ENCODE measurements at places on chromosomes 5 and 9.

DNA sequence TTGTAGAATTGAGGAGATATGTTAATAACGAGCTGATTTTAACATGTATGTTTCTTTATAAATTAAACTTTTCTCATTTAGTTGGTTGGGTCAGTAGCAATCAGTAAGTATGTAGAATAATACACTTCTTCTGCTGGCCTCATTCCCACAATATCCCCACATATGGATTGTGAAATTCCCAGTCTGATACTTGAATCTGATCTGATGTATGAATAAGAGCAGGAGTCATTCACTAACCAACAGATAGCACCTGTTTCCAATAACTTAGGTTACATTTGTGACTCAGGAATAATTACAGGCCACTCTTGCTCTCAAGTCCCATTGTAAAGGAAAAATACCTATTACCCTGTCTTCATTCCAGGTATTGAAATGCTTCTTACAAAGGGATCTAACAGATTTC lies 23.9 kb downstream of the SLC36A1 start:
- DNase-seq = no peak

DNA sequence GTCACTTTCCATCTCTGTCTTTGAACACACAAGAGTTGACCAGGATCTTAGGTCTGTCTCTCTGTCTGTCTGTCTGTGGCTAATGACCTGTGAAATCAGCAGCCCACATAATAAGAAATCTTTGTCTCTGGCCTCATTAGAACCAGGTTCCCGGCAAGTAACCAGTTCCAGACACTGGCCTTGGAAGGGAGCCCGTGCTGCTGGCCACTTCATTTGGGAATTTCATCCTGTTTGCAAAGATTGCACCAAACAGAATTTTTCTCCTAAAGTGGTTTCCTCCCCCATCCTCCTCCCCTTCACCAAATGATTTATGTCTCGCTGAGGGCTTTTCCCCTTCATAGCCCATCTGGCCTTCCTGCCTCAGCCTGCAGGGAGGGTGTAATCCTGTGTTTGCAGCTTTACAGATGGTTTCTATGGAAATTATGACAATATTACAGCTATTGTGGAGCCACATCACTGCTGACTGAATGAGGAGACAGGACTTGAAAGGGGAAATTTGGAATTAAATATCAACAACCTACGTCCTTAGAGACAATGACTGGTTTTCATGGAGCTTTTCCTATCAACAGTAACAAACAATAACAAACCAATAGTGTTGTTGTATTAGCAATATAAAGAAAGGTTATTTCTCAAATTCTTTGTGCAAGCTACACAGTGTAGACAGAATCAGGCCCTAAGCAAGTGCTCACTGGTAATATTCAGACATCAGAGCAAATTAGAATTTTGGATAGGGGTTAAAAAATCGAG lies 25.7 kb downstream of the DPYSL3 start:
- DNase-seq = no peak

GRCh38 chr9:103627731-103628130 lies 466.4 kb upstream of the SMC2 start:
- no peak for DNase-seq

GRCh38 chr5:41956943-41957342 lies 31.9 kb downstream of the FBXO4 start:
- DNase-seq = no peak

DNA sequence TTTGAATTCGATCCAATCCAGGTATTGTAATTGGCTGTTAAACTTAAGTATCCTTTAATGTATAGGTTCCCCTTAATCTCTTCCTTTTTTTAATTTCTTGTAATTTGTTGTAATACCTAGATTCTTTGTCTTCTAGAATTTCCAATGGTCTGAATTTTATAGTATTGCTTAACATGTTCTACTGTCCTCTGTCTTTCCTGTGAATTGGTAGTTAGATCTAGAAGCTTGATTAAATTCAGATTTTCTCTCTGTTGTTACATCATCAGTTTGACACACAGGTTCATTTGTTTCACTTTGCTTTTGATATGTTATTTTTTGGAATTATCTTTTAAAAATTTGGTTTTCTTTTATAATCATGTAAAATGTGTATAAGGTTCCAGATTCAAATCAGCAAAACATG lies 13.8 kb downstream of the ZCCHC7 start:
- no peak for DNase-seq

GRCh38 chr9:132069046-132069898 lies 10.4 kb downstream of the MED27 start:
- no peak for DNase-seq

- no peak for DNase-seq
These were observed 119.7 kb downstream of the FAM174A start for GRCh38 chr5:100654895-100655294.

- no peak for DNase-seq
These were observed 75.7 kb upstream of the CCDC112 start for GRCh38 chr5:115372146-115372545.

GRCh38 chr5:158816011-158816696 lies 283.6 kb downstream of the EBF1 start:
- no peak for DNase-seq

DNA sequence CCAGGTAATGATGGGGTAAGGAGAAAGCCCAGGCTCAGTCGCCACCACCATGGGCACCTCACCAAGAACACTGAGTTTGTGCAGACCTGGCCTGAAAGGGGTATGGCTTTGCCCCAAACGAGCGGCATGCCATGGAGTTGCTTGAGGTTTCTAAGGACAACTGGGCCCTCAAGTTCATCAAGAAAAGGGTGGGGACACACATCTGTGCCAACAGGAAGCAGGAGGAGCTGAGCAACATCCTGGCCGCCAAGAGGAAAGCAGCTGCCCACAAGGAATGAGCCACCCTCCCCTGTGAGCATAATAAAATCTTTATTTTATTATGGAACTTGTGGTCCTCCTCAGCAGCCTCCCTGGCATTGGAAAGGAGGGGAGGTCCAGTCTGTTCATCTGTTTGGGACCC lies 23.8 kb downstream of the CD14 start:
- no peak for DNase-seq

DNA sequence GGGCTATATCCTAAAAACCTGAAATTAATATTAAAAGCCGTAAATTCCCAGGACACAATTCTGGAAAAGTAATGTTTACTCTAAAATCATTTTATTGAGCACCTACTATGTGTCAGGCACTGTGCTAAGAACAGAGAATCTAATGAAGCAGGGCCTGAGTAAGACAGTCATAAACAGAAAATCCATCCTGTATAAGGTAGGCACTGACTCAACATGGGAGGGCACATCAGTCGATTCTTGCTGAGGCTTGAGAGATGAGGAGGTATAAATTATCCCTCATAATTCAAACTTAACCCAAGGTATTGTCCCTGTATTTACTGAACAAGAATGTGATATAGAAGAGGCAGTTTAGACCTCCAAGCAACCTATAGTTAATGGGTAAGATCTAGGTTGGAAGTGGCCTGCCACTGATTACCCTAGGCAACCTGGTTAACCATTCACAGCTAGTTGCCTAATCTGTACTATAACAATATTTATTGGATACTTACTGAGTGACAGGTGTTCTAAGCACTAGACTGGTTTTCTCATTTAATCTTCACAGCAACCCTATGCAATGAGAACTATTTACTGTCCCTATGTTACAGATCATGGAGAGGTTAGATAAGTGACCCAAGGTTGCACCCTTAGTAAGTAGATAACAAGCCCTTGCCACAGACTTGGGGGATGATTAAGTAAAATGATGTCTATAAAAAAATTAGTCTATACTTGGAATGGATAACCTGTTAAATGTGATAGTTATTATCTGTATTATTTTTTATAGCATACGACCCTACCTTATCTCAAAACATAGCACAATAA lies 317.7 kb downstream of the PDE4D start:
- DNase-seq = no peak

DNA sequence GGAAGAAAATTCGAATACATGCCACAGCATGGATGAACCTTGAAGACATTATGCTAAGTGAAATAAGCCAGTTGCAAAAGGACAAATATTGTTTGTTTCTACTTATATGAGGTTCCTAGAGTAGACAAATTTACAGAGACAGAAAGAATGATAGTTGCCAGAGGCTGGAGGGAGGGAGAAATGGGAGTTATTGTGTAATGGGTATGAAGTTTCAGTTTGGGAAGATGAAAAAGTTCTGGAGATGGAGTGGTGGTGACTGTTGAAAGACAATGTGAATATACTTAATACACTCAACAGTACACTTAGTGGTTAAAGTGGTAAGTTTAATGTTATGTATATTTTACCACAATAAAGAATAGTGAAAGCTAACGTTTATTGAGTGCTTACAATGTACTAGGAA lies 99.6 kb upstream of the SLC44A1 start:
- no peak for DNase-seq

GRCh38 chr5:125413496-125414274 lies 667.2 kb upstream of the ZNF608 start:
- no peak for DNase-seq

DNA sequence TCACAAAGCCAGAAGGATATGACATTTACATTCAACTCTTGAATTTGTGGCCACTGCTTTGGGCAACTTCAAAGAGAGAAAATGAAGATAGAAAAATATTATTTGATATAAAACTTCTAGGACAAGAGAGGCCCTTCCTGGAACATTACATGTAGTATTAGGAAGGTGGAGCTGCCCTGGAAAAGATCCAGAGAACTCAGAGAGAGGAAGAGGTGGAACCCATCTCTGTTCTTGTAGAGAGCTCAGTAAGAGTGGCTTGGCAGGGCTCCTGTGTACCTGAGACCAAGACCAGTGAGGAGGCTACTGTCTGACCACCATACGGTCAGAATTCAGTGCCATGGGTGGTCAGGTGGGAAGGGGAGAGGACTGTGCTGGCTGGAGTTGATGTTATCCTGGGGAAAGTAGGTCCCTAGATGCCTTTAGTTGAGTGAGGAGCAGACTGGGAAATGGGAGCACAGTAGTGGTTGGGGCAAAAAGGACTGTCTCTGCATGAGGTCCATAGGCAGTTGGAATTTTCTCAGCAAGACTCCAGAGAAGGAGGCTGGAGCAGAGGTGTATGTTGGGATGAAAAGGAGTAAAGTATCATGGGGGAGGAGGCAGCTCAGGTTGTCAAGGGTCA lies 7.6 kb downstream of the TGFBI start:
- DNase-seq = no peak

GRCh38 chr5:167232675-167233311 lies 1058.7 kb upstream of the WWC1 start:
- no peak for DNase-seq

DNA sequence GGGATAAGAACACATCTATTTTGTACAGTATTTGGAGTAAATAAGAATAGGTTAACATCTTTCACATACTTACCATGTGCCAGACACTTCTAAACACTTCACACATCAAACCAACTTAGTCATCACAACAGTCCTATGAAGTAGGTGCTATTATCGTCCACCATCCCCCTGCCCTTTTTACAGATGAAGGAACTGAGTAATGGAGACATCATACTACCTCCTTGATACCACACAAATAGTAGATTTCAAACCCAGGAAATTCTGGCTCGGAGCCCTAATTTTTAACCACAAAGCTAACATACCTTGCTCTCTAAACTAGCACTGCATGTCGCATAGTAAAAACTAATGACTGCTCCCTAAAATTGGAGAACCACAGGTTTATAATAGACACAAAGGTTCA lies 4.2 kb upstream of the ZNF366 start:
- DNase-seq = no peak

- DNase-seq = no peak
These were observed 119.8 kb downstream of the GADD45G start for GRCh38 chr9:89724659-89725058.

GRCh38 chr5:1497242-1497777 lies 26.4 kb downstream of the LPCAT1 start:
- no peak for DNase-seq

GRCh38 chr9:88060746-88061145 lies 77.5 kb downstream of the SPATA31C2 start:
- no peak for DNase-seq

- no peak for DNase-seq
These were observed 254.0 kb upstream of the IRX1 start for GRCh38 chr5:3341446-3342240.

DNA sequence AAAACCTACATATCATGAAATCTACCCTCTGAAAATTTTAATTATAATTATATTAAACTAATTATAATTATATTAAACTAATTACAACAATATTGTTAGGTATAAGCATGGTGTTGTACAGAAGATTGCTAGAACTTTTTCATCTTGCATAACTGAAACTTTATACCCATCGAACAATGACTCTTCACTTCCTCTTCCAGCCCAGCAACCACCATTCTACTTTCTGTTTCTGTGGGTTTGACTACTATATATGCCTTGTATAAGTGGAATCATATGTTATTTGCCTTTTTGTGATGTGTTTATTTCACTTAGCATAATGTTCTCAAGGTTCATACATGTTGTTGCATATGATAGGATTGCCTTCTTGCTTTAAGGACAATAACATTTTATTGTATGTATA lies 274.2 kb upstream of the CCNH start:
- DNase-seq = no peak

DNA sequence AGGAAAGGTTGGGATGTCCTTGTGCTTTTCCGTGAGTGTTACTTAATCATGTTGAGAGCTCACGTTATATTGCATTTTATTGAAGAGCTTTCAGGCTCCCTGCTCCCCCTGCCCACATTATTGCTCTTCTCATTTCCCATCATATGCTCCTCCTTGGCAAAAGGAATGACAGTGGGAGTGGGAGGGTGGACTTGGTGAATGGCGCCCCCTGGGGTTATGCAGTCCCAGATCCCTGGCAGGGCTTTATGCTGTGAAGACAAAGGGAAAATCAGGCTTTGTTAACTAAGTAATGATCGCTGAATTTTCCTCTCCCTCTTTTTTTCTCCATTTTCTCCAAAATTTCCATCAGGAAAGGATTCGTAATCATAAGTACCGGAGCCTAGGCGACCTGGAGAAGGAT lies 166.6 kb downstream of the SMARCA2 start:
- no peak for DNase-seq

GRCh38 chr5:127650022-127650421 lies 1.1 kb downstream of the CTXN3 start:
- DNase-seq = no peak

DNA sequence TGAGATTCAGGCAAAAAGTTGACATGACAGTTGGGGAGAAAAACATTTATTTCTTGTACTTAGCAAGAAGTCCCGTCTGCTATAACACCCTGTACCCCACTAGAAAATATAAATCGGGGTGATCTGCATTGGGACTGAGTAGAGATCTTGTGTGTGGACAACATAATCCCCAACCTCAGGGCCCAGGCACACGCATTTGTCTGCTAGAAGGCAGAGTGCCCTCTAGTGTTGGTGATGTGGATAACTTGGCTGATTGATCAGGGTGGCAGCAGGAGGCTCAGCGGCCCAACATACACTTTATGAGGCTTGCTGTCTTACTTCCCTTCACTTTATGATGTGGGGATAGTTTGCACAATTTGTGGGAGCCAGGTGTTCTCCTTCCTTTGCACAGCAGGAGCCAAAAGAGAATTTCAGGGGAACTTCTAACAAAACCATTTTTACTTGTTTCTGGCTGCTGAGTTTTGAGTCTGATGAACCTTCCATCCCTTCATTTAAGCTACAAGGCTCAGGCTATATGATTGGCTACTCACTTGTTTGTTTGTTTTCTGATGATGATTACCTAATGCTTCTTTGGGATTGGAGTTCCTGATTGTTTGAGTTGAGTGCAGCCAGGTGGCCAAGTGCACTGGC lies 263.2 kb downstream of the DMAC1 start:
- peak; percentile 23 for DNase-seq

- DNase-seq = no peak
These were observed 106.0 kb downstream of the MEGF10 start for GRCh38 chr5:127396490-127397155.

- no peak for DNase-seq
These were observed 16.3 kb upstream of the NPM1 start for GRCh38 chr5:171371326-171371725.
